ENCODE measurements at places on chromosomes 13 and 19.

- DNase-seq = no peak
These were observed 68.4 kb upstream of the LRCH1 start for GRCh38 chr13:46484561-46484960.

DNA sequence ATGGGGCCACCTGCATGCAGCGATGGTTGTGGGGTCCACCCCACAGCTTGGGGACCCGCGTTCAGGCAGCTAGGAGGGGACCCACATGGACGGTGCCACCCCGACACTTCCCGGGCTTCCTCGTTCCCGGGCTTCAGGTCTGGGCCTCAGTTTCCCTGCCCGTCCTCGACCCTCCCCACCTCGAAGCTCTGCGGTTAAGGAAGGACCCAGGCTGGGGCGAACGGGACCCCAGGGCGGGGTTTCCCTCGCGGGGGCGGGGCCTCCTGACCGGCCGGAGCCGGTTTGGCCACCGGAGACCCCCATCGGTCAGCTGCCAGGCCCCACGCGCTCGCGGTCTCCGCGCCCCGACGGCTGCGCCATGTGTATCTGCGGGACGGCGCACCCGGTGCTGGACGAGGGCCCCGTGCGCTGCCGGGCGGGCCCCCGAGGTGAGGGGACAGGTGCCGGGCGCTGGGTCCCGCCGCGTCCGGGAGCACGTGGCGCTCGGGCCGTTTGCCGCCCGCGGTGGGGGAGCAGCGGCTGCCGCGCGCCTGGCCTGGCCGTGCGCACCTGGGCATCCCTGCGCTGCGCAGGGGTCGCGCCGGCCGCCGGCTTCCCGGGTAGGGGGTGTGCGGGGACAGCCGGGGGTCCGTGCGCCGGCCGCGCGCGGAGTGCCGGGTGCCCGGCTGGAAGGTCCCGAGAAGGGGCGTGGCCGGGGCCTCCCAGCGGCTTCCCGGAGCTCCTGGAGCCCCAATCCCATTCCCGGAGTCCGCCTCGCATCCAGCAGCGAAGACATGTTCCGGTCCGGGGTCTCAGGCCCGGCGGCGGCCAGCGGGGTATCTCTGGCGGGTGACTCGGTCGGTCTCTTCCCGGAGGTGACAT lies 4.2 kb downstream of the ARHGAP45 start:
- peak; percentile 38 for DNase-seq

- no peak for DNase-seq
These were observed 1.7 kb downstream of the DMWD start for GRCh38 chr19:45790942-45791341.

GRCh38 chr19:4354897-4355296 lies 11.5 kb downstream of the MPND start:
- DNase-seq = no peak

GRCh38 chr13:98089246-98089645 lies 53.6 kb upstream of the FARP1 start:
- DNase-seq = peak; percentile 51

DNA sequence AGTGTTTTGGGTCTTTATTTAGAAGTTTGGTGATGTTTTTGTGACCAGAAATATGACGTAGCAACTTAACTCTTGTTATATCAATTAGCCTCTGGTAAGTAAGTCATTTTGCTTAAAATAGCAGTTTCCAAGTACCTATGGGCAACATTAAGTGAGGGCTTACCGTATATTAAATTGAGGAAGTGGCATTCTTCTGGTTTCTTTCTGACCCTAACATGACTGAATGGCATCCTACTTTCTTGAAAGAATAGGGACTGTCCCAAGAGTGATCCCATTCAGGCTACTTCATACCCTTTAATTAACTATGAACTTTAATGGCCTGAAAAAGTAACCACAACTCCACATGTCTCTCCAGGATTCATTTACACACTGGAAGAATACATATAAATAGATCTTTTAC lies 106.6 kb downstream of the MZT1 start:
- DNase-seq = no peak

DNA sequence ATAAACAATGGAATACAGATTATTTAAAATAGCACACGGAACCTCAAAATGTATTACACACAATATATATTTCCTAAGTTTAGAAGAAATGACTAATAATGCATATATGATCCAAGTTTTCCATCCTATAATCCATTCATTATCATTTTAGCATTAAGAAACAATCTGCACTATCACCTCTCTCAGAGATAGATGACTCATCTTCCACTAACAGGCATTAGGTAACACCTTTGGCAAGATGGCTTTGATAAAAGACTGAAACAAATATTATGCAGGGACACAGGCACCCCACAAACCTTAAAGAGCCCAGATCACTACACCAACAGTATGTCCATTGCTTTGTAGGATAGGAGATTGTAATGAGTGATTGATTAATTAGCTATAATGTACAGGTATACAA lies 4.1 kb downstream of the ENOX1 start:
- DNase-seq = no peak

- DNase-seq = no peak
These were observed 15.8 kb downstream of the NDUFB7 start for GRCh38 chr19:14555918-14556661.

GRCh38 chr19:13668964-13669363 lies 95.4 kb upstream of the MRI1 start:
- DNase-seq = no peak

GRCh38 chr19:58021541-58022282 lies 12.1 kb upstream of the ZSCAN1 start:
- peak; percentile 66 for DNase-seq

- no peak for DNase-seq
These were observed 352.2 kb upstream of the OBI1 start for GRCh38 chr13:79011179-79011578.

- no peak for DNase-seq
These were observed at the start of gene SHC2 for GRCh38 chr19:460877-461720. Gene SHC2 (minus strand): TSS chr19:461033. CDS start chr19:460996, 37 bp downstream.

- DNase-seq = no peak
These were observed 245.3 kb upstream of the NBEA start for GRCh38 chr13:34696741-34697140.

- no peak for DNase-seq
These were observed 1146.2 kb upstream of the SPRY2 start for GRCh38 chr13:81487151-81487550.

DNA sequence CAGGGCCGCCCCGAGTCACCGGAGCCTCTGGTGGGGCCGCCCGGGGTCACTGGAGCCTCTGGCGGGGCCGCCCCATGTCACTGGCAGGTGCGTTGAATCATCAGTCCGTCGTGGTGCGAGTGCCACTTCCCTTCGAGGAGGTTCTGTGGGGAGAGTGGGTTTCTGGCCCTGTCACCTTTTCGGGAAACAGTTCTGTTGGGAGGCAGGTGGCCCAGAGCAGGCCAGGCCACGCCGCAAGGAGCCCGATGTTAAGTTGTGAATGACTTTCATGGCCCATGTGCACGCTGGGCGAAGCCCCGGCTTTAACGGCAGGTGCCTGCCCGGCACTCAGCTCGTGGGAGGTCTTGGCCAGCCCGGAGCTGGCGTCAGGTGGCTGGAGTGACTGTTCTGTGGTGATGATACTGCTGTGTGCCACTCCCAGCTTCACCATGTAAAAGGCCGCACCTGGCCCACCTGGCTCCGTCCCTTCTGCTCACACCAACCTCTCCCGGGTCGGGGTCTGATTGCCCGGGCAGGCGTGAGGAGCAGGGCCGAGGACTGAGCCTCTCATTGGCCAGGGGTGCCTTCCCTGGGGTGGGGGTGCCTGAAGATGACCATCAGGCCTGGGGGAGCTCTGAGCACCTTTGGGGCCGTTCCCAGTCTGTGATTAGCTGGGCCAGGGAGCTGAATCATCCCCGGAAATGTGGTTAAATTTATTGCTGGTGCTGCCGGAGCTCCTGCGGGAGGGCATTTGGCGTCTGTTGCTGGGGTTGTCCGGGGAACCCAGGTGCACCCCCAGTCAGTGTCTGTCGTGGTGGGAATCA lies 29.2 kb downstream of the CSNK1G2 start:
- peak; percentile 30 for DNase-seq

- peak; percentile 24 for DNase-seq
These were observed 560 bp downstream of the NDUFA7 start for GRCh38 chr19:8320564-8321066.

GRCh38 chr19:35155441-35155840 lies 906 bp downstream of the FXYD5 start:
- no peak for DNase-seq

DNA sequence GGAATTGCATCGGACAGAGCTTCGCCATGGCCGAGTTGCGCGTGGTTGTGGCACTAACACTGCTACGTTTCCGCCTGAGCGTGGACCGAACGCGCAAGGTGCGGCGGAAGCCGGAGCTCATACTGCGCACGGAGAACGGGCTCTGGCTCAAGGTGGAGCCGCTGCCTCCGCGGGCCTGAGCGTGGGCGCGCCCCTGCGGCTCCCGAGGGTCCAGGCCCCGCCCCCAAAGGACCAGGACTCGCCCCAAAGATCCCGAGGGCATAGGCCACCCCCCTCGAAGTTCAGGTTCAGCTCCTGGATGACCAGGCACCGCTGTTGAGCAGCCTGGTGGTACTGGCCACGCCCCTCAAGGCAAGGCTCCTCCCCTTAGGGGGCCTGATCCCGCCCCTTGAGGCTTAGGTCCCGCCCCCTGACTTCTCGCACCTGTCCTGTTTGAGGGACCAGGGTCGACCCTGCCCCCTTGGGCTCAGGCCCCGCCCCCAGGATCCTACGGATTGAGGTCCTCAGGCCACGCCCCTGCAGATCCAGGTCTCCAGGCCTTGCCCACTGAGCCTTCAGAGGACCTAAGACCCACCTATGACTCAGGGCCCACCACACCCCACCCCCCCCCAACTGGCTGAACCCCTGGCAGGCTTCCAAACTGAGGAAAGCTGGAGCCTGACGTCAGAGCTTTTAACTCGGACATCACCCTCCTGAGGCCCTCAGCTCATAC lies 43.1 kb downstream of the CYP4F22 start:
- peak; percentile 17 for DNase-seq

- DNase-seq = peak; percentile 55
These were observed 4.2 kb upstream of the LRRC25 start for GRCh38 chr19:18401580-18402112.

- no peak for DNase-seq
These were observed 181.5 kb downstream of the DNAJC3 start for GRCh38 chr13:95858286-95859075.

DNA sequence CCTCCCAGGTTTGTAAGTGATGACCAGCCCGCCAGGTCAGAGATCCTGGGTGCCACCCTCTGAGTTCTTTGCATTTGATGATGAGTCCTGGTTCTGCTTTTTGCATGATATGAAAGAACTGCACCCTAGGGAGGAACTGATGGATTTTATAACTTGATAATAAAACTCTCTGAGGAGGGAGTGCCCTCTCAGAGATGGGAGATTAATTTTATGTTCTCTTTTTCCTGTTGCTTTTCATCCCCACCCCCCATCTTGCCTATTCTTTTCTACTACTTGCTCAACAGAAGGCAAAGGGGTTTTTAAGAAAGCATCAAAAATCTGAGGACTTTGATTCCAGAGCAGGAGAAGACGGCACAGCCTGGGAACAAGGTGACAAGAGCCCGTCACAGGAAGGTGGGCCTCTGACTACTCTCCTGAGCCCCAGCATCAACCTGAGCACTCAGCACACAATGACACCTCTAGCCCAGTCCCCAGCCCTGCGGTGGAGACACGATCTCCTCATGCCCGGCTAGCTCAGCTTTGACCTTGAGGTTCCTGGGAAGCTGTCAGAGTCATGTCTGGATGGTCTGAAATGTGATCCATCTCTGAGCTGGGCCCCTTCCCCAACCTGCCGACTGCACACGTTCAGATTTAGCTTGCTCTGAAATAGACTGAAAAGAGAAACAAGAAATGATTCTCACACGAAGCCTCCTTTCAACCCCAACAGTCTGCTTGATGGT lies 69.1 kb downstream of the SIAH3 start:
- DNase-seq = no peak

DNA sequence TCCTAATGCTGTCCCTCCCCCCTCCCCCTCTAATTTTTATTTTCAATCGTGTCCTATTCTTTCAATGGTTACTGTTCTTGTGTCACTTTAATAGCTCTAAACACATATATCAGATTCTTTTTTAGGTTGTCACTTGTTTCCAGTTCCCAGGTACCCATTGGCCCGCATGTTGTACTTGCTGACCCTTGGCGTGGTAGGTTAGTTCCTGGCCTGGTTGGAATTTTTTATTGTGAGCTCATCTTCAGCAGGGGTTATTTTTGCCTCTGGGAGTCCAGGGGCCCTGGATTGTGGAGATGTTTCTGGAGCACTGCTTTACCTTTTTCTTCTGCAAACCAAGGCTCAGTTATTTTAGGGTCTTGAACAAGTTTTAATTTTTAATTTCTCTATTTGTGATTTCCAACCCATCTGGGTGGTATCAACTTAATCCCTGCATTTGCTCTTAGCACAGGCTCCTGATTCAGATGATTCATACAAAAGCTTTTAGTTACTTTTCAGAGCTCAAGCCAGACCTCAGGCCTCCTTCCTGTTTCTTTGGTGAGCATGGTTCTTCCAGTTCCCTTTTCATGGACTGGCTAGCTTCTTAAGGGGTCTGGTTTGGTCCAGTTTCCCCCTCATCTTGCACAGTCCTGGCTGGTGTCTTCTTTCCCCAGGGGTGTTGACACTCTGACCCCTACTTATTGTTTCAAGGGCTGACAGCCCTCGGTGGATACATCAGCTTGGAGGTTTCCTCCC lies 220.5 kb downstream of the TM9SF2 start:
- no peak for DNase-seq

- peak; percentile 43 for DNase-seq
These were observed 4.3 kb downstream of the RUVBL2 start for GRCh38 chr19:48997972-48998371.

DNA sequence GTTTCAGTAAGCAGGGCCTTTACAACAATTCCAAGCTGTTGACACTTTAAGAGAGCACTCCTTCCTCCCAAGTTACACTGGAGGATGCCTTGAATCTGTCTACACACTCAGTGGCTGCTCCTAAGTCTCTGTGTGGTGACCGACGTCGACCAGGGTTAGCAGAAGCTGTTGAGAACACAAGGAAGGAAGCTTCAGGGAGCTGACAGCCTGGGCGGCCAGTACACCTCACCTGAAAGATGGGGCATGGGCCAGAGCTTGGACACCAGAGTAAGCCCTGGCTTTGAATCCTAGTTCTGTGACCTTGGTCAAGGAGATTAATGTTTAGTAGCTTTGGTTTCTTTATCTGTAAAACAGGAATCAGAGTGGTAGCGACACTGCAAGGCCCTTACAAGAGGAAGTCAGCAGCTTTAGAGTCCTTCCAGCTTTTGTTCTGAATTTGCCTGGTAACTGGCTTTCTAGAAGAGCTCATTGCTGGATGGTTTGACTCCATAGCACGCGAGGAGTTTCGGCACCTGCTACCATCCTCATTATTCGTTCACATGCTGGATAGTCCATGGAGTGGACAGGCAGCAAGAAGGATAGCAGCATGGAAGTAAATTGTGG lies 214.2 kb downstream of the FGF9 start:
- DNase-seq = no peak

DNA sequence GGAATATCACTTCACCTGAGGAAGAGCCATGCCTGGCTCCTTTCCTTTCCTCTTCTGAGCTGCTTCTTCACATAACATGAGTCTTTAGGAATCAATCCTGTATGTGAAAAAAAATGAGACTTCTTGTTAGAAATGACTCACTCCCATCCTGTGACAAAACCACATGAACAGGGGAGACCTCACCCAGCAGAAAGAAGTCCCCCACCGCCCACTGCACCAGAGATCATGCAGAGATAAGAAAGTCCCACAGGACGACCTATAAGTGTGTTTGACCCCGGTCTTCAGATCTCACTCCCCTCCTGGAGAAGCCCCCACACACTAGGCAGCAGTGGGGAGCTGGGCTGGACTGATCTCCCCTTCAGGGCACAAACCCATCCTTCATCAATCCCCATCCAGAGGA lies 7.8 kb downstream of the ZNF600 start:
- DNase-seq = no peak
